ENCODE measurements at places on chromosomes 1 and 21.

GRCh38 chr1:231666220-231666936, 39.8 kb downstream of the DISC1 start:
- DNase-seq, result no peak

DNA sequence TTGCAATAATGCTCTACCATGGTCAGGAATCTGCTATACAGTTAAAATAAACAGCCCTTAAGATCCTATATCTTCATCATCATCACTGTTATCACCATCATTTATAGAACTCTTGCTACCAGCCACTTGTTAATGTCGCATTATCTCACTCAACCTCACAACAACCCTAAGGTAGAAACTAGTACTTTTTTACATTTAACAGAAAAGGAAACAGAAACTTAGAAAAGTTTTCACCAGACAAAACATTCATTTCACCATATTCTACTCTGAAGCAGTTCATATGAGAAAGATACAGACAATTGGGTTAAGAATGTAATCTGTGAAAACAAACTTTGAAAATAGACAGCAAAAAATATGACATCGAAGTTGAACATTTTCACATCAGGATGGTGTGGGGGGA, 262.6 kb downstream of the ATG4C start:
- DNase-seq, result no peak

DNA sequence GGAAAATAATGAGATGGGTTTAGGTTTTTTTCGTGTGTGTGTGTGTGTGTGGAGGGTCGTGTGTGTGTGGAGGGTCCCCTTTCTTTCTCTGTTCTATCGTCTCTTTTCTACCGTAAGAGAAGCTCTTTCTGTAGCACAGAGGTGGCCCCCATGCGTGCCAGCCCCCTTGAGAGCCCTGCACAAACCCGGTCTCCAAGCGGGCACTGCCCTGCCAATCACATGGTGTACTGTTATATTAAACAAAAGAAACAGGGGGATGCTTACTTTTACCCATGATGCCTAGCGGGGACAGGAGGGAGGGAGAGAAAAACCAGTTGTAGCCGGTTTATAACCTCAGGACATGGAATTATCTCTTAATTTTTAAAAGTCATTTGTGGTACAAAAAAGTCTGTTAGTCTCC, 41.0 kb downstream of the GATAD2B start:
- DNase-seq, result no peak

GRCh38 chr1:232510367-232511110, 119.4 kb downstream of the SIPA1L2 start:
- DNase-seq, result no peak

DNA sequence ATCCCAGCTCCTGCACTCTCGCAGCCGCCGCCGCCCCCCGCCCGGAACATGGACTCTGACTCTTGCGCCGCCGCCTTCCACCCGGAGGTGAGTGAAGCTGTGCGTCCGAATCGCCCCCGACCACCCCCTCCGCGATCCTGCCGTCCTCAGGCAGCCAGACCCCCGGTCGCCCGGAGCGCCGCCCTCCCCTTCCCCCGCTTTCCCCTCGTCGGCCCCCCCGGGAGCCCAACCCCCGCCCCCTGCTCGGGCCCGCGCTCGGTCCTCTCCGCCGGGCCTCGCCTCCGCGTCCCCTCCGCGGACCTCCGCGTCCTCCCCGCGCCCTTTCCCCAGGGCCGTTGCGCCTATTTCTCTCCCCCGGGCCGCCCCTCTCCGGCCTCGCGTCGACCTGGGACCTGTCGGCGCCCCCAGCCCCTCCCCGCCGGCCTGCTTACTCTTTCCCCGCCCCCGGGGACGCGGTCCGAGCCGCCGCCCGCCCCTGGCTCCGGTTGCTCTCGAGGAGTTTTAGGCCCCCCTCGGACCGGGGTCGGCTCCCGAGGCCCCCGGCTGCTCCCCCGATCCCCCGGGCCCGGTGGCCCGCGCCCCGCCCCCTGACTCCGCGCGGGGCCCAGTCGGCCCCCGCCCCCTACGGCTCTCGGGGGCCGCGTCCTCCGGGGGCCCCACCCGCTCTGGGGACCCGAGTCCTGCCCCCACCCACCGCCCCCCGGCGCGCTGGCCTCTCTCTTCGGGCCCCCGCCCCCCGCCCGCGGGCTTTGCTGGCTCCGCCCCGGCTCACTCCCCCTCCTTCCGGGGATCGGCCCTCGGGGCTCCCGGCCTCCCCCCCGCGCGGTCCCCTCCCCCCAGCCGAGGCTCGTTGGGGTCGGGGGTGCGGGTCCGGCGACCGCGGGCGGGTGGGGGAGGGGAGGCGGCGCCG, 743 bp downstream of the PHF13 start:
- peak; percentile 66 for DNase-seq

DNA sequence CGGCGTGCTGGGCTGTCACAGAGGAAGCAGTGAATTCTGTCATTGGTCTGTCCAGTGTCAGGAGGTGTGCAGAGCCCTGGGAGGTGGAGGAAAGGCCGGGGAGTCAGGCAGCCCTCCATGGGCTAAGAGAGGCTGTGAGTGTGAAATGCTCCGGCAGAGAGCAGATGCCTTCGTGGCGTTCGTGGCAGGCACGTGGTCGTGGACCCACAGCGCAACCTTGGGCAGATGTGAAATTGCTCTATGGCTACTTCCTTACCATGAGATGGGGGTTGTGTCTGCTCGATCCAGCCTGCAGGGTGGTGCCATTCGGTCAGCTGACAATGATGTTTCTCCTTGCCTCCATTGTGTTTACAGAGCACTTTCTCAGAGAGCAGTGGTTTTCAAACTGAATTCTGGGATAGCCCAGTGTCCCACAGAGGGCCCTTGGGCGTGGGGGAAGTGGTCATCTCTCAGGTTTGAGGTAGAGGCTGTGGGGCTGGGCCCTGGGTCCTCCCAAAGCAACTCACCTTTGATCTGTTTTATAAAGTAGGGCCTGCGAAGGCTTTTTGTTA, 27.9 kb downstream of the TNFRSF1B start:
- DNase-seq, result no peak

DNA sequence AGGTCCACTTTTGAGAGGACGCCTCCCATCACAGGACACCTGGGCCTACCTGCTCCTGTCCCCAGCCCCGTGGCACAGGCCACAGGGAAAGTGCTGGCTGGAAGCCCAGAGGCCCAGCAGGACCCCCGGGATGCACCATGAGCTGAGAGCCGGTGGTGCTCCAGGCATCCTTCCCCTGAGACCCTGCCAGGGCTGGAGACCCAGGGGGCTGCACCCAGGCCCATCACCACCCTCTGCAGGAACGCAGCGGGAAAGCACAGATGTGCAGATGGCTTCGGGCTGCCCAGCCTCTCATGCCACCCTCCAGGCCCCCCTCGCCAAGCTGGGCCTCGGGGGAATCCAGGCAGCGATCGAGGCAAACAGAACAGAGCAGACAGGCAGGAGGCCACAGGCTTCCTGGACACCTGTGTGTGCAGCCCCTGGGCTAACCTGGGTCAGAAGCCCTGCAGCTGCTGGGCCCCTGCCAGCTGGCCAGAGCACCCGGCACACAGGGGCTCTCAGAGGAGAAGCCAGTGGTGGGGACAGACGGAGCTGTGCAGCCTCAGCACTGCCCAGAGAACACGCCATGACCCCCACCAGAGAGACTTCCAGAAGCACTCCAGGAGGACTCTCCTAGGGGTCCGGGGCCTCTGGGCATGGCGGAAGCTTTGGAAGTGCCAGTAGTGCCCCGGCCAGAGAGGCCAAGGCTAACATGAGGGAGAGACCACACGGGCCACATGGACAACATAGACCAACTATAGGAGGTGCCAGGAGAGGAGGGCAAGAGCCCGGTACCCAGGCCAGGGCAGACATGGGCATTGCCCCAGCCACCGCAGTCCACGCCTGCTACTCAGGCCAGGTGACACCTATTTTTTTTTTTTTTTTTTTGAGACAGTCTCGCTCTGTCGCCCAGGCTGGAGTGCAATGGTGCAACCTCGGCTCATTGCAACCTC, 71.4 kb downstream of the ARHGEF16 start:
- no peak for DNase-seq

DNA sequence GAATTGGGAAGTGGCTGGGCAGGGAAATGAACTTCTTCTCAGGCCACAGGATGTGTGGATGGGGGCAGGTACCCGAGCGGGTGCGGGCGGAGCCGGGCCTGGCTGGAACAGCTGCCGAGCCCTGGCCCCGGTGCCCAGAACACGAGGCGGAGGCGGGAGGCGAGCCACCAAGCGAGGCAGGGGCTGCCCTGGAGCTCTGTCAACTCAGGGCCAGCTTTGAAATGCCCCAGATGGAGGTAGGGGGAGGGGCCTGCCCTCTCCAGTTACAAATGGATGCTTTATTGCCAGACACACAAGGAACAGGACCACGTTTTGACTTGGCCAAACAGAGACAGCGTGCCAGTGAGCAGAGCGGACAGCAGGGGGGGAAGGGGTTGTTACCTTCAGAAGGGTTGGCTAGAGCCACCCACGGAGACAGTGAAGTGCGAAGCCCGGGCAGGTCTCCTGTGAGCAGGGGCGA, 240.4 kb downstream of the SDCCAG8 start:
- no peak for DNase-seq

- no peak for DNase-seq
These were observed 25.1 kb downstream of the LRRC3 start for GRCh38 chr21:44480200-44481053.

- DNase-seq, result no peak
These were observed 164.6 kb downstream of the ACTL8 start for GRCh38 chr1:17919525-17920439.

GRCh38 chr1:199767700-199768099, 259.8 kb upstream of the NR5A2 start:
- DNase-seq, result no peak

GRCh38 chr21:34653522-34653921, 15.3 kb upstream of the CLIC6 start:
- no peak for DNase-seq

- DNase-seq, result peak; percentile 53
These were observed 82.2 kb upstream of the C1orf105 start for GRCh38 chr1:172338295-172338735.

DNA sequence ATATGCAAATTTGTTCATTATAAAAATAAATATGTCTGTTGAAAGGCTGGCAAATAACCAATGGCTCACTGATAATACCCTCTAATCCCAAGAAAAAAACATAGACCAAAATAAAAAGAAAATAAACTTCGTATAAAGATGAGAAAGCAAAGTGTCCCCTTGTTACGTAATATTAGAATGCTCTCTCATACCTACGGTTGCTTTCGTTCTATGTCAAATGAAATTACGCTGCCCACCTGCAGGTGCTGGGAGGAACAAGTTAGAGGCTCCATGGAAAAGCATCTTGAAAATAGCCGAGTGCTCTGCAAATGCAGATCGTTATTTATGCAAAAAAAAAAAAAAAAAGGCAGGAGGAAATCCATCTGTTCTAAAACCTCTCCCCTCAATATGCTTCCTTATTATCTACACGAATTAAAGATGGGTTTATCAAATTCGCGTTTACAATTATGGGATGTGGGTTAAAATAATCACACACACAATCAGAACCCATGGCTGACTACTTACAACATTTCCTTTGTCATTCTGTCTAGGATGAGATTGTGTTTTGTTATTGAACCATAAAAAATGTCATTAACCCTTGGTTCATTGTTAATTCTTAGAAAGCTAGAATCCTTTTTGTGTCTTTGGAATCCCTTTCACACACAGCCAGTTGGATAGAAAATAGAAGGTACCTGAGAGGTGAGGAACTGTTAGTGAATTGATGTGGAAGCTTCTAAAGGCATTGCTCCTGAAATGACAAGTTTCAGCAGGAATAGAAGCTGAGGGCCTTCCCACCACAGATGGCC, 268.6 kb downstream of the SETD4 start:
- DNase-seq, result no peak

DNA sequence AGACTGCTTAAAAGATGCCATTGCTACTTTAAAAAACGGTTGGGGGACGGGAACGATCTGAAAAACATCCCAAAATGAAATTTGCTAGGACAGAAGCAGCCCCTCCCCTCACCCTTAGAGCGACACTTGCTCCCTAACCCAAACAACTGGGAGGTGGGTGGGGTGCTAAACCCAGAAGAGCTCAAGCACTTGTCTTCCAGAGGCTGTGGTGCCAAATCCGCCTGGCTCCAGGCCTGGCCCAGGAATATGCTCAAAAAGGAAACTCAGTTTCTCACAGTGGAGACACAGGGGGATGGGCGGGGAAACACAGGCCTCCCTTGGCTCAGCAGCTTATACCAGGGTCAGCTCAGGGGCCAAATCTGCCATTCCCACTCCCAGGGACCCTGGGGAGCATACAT, 644 bp upstream of the PBXIP1 start:
- DNase-seq, result no peak

DNA sequence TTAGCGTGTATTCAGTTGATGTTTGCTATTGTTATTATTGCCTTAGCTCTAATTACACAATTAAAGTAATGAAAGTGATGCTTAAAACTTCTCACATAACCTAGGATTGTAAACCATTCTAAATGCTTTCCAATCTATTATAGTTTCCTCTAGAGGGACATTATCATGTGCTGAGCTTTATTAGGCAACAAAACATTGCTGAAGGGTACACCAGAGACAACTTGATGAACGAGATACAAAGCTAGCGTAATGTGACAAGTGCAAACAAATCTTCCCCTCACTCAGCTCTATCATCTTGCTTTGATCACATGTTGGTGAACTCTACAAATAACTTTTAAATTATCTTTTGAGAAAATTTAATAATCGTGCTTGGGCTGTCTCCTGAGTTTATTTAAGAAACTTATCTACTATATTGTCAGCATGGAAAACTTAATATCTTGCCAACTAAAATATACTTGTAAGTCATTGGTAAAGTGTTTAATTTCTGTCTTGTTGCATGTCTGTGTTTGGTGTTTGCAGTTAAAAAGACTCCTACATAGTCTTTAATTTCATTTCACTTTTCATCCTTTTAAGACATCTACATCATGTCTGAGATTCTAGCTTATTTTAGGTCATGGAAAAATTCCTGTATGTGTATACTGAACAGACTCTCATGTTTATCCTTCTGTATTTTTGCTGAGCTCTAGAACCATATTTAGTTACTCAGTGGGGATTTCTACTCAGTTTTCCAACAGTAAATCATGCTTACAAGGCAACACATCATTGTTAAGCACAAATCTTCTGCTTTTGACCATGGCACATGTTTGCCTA, 104.2 kb upstream of the ADAMTS5 start:
- no peak for DNase-seq

DNA sequence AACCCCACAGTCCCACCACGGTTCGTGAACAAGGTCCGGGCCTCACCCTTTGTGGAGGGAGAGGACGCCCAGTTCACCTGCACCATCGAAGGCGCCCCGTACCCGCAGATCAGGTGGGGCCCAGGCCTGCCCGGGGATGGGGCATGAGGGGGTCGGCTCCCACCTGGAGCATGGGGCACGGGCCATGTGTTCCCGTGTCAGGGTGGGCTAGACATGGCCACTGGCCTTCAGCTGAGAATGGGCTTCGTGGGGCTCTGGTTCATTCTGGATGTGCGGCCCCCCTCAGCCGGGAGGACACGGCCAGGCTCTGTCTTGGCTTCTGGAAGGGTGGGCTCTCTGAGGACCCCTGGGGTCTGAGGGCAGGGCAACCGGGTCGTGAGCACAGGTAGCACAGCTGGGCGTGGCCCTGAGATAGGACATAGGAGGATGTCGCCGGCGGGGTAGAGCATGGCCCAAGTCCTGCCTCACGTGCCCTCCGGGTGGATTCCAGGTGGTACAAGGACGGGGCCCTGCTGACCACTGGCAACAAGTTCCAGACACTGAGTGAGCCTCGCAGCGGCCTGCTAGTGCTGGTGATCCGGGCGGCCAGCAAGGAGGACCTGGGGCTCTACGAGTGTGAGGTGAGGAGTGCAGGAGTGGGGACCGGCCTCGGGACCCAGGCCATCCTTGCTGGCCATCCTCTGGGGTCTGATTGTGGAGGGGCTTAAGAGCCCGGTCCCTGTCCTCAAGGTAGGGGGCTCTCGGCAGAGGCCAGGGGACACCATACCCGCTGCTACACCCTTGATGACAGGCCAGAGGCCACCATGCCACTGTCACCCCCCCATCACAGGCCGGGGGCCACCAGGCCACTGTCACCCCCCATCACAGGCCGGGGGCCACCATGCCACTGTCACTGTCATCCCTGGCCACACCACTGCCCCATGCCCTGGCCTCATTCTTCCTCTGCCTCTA, 55.5 kb downstream of the TRIM11 start:
- DNase-seq, result peak; percentile 8
